ENCODE measurements at places on chromosomes 4 and X.
A peak's percentile ranks its signal among the peaks of the same experiment; 100 is the strongest.

- ATAC-seq = no peak
Observed at GRCh38 chr4:101794806-101795205, 4.3 kb downstream of the BANK1 start.

DNA sequence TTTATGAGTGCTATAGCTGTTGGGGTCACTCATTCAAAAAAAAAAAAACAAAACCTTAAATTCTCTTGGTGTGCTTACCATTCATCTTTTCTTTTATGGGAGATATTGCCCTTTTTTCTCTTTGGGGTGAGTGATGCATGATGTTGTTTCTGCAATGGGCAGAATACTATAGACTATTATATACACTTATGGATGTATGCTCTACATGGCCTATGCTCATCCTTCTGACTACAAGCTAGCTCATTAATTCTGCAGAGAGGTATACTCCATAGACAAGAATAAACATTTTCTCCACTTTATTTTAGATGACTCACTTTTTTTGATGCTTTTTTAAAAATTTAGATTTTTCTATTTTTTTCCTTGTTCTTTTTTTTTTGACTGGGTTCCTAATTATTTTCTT lies 160.3 kb upstream of the ANK2 start:
- no peak for ATAC-seq

DNA sequence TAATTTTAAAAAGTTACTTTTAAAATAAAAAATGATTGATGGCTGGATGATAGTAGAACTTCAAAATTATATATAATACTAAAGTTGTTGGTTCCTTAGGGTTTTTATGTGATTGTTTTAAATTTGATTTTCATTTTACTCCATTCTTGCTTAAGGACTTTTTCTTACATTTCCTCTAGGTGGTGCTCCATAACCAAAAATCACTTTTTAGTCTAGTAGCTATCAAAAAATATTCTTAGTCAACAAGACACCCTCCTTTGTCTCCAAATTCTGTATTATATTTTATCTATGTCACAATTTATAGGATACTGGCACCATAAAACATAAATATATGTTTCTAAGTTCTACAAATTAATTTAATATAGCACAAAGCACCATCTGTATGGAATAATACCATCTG lies 67.2 kb upstream of the BRWD3 start:
- no peak for ATAC-seq

GRCh38 chr4:86918539-86919072 lies 16.2 kb upstream of the AFF1 start:
- ATAC-seq = no peak

- ATAC-seq = peak; percentile 70
Observed at GRCh38 chrX:107676559-107677378, 48.5 kb downstream of the PRPS1 start.

- peak; percentile 72 for ATAC-seq
Observed at GRCh38 chr4:6470502-6471306, 1.7 kb downstream of the PPP2R2C start.

- ATAC-seq = peak; percentile 62
Observed at GRCh38 chrX:56812515-56813105, 83.6 kb downstream of the NBDY start.

DNA sequence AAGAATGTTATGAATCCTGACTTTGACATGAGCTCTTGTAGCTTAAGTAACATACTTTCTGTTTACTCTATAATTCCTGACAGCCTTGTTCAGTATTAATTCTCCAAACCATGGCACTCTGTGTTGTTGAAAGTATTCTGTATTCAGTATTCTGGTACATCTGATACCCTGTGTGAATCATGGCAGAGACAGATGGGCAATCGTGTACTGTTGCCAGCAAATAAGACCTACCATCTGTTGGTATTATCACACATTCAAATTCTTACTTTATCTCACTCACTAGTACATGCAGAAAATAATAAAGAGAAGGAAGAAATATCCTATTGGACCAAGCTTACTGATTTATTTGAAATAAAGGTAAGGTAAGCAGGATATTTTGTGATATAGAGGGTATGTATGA lies 7.9 kb downstream of the MBTPS2 start:
- no peak for ATAC-seq

GRCh38 chrX:53290441-53291041 lies 9.2 kb upstream of the IQSEC2 start:
- ATAC-seq = no peak

- ATAC-seq = no peak
Observed at GRCh38 chrX:48827654-48827968, 1.3 kb downstream of the ERAS start.

DNA sequence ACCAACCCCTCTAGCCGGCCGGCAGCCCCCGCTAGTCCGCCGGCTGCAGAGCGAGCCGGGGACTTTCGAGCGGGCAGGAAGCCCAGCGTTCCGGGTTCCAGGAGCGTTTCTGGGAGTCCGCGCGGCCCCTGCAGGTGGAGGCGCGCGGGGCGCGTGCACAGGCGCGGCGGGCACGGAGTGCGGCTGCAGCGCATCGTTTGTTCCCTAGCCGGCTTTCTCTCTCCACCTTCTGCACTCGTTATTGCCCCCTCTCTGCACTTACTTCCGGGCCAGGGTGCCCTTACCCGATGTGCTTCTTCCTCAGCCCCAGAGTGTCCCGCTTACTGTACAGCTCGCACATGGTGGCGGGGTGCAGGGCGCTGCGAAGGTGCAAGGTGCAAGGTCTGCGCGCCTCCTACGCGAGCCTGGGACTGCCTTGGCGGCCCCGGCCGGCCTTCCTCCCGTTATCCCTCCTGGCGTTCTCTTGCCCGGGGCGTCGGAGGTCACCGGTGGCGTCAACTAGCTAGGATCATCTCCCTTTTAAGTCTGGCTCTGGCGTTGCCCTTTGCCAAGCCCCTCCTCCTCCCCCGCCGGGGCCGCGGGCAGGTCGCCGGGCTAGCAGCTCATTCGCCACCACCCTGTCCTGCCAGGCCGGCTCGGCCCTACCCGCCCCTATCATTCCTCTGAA lies at the start of gene ETNPPL:
Gene ETNPPL (minus strand): TSS at position 495 of the 667 bp plus-strand sequence. CDS start 155 bp downstream, at position 340.
- peak; percentile 35 for ATAC-seq

- no peak for ATAC-seq
Observed at GRCh38 chr4:83124111-83124780, 9.7 kb upstream of the PLAC8 start.

- ATAC-seq = no peak
Observed at GRCh38 chr4:181967401-181967800, 275.8 kb upstream of the TENM3 start.

GRCh38 chr4:25100021-25100555 lies 60.2 kb downstream of the SEPSECS start:
- ATAC-seq = no peak

- ATAC-seq = peak; percentile 77
Observed at GRCh38 chrX:68146054-68146453, 287.2 kb downstream of the OPHN1 start.

DNA sequence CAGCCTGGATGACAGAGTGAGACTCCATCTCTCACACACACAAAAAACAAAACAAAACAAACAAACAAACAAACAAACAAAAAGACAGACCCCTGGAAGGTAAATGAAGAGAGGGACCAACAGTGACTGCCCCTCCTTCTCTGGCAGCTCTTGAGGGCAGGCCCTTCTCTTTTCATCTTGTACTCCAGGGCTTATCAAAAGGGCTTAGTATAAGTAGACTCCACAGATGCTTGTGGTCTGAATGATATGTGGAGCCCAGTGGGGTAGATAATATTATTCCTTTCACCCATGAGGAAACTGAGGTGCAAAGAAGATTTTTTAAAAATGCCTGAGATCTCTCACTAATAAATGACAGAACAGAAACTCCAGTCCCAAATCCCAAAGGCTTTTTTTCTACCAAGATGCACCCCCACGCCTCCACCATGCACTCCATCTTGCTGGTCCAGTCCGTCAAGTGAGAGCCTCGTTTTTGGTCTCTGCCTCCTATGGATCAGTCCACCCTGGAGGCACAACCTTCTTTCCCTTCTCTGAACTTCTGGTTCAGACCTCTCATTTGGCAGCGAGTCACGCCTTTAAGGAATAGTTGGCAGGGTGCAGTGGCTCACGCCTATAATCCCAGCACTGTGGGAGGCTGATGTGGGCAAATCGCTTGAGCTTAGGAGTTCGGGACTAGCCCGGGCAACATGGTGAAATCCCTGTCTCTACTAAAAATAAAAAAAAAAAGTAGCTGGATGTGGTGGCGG lies 17.0 kb upstream of the CHRNA9 start:
- ATAC-seq = peak; percentile 58

GRCh38 chr4:25182937-25183336 lies 22.7 kb upstream of the SEPSECS start:
- no peak for ATAC-seq

DNA sequence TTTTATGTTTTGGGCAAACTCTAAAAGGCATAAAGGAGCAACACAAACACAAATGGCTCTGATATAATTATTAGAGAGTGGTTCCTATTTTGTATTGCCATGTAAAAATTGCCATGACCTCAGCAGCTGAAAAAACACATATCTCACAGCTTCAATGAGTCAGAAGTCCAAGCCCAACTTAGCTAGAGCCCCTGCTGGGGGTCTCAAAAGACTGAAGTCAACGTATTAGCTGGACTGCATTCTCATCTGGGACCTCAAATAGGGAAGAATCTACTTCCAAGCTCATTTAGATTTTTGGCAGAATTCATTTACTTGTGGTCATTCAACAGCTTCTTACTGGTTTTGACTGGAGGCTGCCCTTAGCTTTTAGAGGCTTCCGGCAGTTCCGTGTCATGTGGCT lies 47.4 kb downstream of the FREM3 start:
- no peak for ATAC-seq

DNA sequence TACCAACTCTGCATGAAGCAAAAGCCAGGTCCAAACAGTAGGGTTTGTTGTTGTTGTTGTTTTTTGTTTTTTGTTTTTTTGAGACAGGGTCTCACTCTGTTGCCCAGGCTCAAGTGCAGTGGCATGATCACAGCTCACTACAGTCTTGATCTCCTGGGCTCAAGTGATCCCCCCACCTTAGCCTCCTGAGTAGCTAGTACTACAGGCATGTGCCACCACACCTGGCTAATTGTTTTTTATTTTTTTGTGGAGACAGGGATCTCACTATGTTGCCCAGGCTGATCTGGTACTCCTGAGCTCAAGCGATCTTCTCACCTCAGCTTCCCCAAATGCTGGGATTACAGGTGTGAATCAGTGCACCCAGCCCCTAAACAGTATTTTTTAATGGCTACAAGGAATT lies 6.2 kb downstream of the S100P start:
- no peak for ATAC-seq

DNA sequence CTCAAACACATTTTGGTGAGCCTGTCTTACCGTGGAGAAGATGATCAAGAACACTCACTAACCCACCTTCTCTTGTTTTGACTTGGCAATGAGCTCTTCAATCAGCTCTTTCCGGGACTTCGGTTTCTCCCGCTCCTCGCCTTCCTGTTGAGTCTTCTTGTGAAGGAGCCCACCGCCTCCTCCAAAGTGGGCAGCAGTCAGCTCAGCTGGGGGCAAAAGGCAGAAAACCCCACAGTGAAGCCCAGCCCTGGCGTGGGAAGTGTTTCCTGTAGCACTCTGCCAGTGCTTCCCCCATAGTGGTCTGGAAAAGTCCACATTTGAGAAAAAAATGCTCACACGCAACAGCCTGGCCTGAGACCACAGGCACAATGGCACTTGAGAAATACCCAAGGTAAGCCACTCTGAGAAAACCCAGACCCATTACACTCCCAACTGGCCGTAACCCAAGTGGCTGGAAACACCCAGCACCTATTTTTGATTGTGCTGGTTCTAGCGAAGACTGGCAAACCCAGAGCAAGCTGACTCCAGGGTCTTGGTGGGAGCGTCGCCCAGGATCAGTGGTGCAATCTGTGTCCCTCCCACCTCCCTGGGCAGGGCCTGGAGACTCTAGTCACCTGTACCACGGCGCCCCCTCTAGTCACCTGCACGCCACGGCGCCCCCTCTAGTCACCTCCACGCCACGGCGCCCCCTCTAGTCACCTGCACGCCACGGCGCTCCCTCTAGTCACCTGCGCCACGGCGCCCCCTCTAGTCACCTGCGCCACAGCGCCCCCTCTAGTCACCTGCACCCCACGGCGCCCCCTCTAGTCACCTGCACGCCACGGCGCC lies 8.6 kb downstream of the NOP14 start:
- ATAC-seq = no peak

DNA sequence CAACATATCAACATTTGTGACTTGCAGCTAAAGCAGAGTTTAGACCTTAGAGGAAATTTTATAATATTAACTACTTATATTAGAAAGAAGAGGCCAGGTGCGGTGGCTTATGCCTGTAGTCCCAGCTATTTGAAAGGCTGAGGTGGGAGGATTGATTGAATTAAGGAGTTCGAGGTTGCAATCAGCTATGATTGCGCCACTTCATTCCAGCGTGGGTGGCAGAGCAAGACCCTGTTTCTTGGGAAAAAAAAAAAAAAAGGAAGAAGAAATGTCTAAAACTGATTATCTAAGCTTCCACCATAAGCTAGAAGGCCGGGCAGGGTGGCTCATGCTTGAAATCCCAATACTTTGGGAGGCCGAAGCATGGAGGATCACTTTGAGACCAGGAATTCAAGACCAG lies 42.0 kb upstream of the USP9X start:
- ATAC-seq = no peak

- ATAC-seq = no peak
Observed at GRCh38 chr4:85824166-85824945, 349.4 kb downstream of the ARHGAP24 start.

DNA sequence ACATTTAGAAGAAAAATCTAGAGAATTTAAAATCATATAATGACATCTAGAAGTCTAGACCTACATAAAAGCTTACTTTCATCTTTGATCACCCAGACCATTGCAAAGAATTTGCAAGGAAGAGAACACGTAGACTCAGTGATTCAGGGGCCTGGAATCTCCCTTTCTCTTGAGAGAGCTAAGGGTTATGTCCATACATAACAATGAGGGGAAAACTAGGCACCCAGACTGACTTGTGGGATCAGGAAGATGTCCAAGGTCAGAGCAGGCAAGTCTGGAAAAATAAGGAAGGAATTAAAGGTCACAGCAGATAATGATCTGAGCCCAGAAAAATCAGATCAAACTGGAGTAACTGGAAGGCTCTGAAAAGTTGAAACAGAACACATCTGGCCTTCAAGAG lies 198.4 kb upstream of the SFRP2 start:
- no peak for ATAC-seq

- peak; percentile 95 for ATAC-seq
Observed at GRCh38 chr4:58590722-58591121, 1480.5 kb upstream of the IGFBP7 start.

DNA sequence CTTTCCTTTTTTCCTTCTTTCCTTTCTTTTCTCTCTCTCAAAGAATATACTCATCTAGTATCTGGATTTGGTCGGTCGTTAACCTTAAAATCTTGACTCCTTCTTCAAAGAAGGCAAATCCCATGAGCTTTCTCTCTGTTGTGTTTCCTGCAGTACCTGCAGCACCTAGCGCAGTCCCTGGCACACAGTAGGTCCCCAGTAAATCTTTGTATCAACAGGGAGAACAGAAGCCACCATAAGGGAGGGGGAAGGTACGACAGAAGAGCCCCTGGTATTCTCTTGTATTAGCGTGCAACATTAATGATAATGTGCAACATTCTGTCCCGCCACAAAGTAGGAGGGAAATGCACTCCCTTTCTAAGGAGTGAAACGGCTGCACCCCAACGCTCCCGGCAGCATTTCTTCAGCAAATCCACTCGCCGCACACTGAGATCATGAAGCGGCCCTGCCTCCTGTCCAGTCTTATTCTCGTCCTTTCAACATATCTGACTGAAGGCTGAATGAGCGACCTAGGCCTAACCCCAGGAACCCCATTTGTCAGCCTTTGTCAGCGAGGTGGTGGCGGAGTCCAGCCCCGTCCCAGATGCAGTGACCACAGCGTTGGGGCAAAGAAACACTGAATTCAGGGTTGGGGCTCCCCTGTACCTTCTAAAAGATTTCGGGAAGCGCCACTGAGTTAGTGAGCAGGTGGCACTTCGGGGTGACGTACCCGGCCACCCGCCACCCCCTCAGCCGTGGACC lies 133.7 kb downstream of the AMELX start:
- no peak for ATAC-seq

GRCh38 chrX:113980953-113981352 lies 602.9 kb upstream of the HTR2C start:
- ATAC-seq = no peak
